ENCODE measurements at places on chromosomes 3 and 15.

DNA sequence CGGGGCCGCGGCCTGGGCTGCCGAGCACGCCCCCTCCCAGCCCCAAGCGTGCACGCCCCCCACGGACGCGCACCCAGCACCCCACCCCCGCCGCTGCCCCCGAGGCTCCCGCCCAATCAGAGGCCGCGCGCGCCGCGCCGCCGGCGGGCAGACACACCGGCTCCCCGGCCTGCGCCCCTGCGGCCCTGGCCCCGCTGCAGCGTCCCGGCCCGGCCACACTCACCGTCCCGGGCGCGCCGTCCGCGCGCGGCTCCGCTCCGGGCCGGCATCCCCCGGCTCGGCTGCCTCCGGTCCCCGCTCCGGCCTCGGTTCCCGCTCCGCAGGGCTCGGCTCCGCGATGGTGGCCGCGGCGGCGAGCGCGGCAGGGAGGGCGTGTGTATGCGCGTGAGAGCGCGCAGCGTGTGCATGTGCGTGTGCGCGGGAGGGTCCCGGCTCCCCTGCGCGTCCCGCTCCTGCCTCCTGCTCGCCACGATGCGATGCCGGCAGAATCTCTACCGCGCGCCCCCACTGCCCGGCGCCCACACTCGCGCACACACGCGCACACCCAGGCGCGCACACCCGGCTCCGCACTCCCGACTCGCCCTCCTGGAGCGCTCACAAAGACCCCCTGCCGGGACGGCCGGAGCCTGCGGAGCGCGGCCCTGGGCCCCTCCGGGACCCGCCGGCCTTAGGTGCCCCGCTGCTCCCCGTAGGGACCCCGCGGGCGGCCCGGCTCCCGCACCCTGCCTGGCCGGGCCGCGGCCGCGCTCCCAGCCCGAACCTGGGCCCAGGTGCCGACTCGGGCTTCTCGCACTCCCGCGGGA is 186.5 kb upstream of the LINGO1 start:
- DNase-seq: no peak

DNA sequence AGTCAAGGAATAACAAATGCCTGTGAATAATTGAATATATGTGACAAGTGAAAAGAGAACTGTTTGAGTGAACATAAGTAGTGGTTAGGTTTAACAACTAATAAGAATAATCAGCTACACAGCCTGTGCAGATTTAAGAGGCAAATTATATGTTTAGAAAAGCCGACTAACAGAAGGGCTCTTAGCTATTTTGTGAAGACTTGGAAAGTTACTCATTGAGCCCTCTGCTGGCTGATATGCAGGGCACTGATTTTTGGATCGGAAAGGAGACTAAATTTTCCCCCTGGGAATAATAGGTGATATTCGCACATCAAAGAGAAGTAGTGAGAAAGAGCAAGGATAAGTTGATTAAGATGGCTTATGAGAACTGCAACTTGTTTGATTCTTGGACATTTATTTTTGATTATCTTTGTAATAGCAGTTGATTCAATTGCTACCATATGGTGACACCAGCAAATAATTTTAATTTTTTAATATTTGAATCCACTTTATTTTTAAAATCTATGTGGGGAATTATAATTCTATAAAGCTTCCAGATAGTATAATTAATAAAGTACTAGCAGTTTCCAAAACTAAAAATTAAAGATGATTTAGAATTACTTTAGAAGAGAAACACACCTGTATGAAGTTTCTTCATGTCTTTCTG is 156.2 kb downstream of the NLGN1 start:
- DNase-seq: peak; percentile 21

- DNase-seq: no peak
Observed at GRCh38 chr3:170953736-170954135, 45.3 kb upstream of the EIF5A2 start.

DNA sequence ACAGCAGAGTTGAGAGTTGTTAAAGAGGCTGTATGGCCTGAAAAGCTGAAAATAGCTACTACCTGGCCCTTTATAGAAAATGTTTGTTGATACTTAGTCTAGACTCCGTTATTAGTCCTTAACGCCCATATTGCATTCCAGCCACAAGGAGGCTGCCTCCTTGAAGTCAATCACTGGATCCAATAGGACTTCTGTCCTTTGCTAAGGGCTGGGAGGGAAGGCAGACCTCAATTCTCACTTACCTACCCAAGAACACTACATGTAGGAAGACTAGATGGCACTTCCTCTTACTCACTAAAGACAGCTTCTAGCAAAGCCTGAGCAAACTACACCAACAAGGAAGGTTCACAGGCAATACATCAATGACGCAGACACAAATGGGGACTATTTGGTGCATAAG is 139.5 kb upstream of the HACD2 start:
- DNase-seq: peak; percentile 26

DNA sequence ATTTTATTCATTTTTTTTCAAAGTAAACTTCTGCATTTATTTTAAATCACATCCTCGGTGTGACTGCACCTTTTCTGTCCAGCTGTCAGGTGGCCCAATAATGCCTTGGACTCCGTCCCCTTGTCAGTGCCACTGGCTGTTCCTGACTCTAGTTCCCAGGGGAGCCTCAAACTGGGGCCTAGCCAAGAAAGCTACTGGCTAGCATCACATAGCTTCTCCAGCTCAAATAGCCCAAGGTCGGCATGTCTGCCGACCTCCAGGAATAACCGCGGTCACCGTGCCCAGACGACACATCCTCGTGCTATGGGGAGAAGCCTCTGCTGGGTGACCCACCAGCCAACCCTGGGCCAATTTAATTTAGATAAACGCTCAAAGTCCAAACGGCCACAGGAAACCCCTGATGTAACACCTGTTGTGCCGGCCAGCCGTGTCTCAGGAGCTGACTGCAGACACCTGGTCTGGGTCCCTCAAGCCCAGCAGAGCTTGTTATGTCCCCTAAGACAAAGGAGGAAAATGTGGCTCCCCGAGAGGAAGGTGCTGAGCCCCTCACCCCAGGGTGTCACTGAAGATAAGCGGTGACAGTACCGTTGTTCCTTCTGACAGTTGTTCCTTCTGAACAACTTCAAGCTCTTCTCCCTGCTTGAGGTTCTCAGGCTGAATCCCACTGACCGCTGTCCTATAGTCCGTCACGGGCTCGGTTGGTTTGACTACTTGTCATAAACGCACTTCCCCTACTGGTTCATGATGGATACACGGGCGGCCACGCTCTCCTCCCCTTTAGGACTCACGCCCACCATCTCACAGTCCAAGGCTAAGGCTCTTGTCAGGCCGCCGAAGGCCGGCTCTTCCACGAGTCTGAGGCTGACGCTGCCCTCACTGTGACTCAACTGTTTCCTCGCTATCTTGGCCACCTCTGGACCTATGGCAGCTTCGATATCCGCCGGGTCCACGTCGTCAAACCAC is 126.2 kb downstream of the KLF13 start:
- no peak for DNase-seq

DNA sequence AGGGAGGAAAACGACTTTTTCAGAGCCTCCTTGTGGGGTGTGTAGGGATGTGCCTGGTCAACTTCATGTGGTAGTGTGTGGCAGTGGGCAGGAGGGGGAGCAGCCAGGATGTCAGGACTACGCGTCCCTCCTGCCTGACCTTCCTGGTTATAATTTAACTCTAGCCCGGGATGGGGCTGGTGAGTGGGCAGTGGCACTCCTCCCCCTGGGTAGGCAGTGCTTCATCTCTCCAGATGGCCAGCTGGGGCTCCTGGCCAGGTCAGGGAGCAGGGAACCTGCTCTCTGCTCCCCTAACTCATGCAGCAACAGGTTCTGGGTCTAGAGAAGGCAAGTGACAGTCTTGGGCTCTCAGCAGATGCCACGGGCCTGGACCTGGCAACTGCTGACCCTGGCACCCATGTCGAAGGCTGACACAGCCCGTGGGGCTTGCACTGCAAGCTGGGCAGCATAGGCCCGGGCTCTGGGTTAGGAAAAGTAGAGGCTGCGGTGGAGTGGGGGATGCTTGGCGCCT is 2.6 kb downstream of the ITIH4 start:
- DNase-seq: no peak
